ENCODE measurements at places on chromosomes 6 and 20. TPM values are rescaled to one million over a fixed set of nuclear protein-coding genes. Genes with fewer than 3 reads are reported as not detected.

The C6orf120 gene
- total RNA-seq: 43.4 TPM

The C6orf15 gene
- total RNA-seq: not detected

The SNAI1 gene
- total RNA-seq: 8.4 TPM

The SLC2A10 gene
- total RNA-seq: 27.6 TPM

The STMND1 gene
- total RNA-seq: not detected

The SAMD5 gene
- 0.62 TPM for total RNA-seq

DNA sequence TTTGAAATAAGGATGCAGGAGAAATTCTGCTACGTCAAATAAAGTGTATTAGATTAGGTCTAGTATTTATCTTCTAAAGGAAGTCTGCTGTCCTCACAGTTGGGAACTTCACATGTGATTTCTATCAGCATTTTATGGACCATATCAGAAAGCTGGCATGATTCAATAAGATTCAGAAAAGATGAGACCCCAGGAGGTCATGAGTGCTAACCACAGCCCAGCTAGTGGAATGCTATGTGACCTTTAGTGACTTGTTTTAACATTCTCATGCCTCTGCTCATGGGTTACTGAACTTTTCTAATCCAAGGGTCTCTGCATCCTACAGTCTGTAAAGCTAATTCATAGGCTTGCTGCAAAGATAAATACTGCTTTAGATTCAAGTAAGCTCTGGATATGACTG, 150.1 kb downstream of the GMPR start:
- DNase-seq: peak; percentile 62

DNA sequence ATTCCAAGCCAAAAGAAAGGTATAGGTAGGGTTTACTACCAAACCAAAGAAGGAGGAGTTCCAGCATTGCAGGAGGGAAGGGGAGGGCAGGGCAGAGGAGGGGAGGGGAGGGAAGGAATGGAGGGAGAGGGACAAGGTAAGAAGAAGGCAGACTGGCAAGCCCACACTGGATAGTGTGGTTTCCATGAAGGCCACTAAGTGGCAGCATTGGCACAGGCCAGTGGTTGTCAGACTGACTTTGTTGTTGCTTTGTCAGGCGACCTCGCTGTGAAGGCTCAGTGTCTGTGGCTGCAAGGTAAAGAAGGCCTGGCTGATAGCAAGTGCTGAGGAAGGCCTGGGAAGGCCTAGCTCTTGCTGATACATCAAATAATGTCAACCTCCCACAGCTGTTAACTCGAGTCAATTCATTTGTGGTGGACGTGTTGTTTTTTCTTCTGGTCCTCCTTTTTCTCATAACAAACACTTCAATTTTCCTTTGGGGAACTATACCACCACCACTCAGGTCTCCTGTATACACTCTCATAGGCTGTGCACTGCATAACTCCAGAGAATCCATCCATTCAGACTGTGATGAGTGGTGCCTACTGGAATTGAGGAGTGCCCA, 7.7 kb upstream of the ZNF334 start:
- peak; percentile 56 for DNase-seq

DNA sequence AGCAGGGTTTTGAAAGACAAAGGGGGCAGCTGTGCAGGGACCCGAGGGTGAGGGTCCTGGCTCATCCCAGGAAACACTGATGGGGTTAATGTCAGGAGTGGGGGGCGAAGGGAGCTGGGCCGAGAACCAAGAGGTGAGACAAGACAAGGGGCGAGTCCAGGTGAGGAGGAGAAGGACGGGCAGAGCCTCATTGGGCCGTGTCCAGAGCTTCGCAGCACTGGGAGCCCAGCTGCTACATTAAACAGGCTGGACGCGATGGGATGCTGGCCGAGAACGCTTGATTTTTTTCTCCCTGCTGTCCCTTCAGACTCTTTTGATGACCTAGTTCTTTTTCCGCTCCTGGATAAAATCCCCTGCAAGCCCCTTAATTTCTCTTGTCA, 172.8 kb upstream of the SNX9 start:
- DNase-seq: no peak

DNA sequence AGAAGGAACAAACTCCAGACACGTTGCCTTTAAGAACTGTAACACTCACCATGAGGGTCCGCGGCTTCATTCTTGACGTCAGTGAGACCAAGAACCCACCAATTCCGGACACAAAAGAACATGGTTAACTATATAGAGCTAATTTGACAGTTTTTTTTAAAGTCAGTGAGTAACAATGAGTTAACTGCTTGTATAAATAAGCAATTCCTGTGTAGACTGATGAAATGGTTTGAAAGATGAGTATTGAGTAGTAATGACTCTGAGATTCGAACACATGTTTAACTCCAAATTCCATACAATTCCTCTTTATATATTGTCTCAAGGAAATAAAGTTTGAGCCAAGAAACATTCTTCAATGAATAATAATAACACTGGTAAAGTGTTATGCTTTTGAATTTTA, 478.0 kb downstream of the MMUT start:
- DNase-seq: peak; percentile 44

DNA sequence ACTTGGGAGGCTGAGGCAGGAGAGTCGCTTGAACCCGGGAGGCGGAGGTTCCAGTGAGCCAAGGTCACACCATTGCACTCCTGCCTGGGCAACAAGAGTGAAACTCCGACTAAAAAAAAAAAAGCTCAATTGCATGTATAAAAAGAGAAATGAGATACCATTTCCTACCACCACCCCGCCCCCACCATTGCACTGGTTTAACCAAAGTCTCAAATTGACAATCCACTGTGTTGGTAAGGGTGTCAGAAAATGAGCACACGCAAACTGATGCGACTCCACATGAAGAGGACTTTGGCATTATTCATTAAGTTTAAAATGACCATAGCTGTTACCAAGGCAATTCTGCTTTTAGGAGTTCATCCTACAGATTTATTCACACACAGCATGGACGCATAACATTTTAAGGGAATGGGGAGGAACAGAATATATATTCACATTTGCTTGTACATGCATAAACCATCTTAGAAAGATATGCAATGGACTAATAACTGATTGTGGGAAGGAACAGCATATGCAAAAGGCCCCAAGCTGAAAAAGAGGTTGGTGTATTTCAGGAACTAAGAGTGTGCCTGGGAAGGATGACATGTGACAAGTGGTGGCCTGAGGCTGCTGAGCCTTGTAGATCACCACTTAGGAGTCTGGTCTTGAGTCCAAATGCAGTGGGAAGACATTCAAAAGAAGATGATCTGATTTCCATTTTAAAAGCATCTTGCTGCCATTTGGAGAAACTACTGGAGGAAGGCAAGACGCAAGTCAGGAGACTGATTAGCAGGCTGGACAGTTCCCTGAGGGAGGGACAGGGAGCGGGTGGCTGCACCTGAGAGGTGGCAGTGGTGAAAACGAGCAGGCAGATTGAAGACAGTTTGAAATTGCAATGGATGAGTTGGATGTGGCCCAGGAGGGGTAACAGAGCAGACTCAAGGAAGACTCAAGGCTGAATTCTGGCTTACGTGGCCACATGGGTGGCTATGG, 37.2 kb upstream of the PTPN1 start:
- DNase-seq: no peak
